ENCODE measurements at places on chromosomes 2 and 18.

DNA sequence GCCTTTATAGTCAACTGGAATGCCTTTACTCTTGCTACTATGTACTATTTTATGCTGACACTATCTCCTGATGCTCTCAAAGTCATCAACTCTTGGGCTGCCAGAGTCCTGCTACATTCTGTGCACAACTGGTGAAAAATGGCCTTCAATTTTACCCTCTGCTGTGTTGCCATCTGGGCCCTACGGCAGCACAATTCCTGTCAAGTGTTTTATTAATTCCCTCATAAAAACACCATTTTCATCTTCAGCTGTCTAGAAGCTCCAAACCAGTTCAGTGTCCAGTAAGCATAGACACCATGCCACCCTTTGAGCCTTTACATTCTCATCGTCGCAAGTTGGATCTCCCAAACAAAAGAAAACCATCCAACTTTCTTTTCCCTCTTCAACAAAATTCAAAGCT lies 26.5 kb downstream of the CALCRL start:
- no peak for DNase-seq

GRCh38 chr18:33839452-33840211 lies 261.6 kb downstream of the ASXL3 start:
- peak; percentile 34 for DNase-seq

DNA sequence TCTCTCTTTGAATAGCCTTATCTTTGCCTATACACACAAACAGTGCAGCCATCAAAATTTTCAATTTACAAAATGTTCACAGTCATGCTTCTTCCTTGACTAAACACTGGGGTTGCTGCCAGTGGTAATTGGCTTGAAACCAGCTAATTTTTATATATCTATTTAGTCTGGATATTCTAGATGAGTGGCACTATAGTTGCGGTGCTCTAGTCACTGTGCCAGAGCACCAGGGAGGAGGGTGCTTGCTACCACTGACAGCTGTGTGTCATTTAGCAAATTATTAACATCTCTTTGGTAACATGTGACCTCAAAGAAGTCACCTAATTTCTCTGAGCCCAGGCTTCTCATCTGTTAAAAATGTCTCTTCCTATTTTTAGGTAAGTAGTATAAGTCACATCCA lies 130.4 kb downstream of the MEIS1 start:
- DNase-seq: no peak

DNA sequence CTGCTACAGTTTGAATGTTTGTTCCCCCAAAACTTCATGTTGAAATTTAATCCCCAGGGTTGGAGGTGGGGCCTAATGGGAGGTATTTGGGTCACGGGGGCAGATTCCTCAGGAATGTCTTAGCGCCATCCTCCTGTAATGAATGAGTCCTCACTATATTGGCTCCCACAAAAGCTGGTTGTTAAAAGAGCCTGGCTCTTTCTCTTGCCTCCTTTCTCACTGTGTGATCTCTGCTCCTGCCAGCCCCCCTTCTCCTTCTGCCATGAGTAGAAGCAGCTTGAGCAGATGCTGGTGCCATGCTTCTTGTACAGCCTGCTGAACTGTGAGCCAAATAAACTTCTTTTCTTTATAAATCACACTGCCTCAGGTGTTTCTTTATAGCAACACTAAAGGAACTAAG lies 721.0 kb upstream of the PKDCC start:
- DNase-seq: no peak

DNA sequence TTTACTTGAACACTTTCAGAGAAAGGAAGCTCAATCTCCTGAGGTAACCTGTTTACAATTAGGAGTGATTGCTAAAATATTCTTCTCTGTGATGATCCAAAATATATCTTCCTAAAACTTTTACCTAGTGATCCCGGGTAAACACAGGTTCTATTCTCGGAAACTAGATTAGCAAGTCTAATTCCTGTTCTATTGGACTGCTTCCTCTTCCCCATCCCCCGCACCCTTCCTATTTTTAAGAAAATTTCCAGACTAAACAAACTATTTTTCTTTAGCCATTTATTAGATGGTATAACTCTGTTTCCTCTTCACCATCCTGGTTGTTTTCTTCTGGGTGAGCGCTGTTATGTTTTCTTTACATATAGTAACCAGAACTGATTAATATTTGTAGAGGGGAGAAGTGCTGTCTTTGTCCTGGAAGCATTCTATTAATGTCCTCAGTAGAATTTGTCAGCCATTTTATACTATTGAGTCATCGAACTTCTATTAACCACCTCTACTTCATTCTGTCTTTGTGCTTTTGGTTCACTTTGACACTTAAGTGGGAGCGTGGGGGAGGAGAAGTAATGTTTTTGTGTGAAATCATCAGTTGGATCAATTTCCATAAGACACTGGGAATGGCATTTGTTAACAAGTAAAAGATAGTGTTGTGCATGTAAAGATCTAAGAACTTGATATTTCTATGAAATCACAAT lies 31.8 kb downstream of the CREB1 start:
- no peak for DNase-seq

GRCh38 chr2:228728961-228729360 lies 542.1 kb downstream of the PID1 start:
- DNase-seq: no peak

- no peak for DNase-seq
These were observed 49.8 kb downstream of the RAMP1 start for GRCh38 chr2:237909075-237909695.

GRCh38 chr2:46979571-46979979 lies 64.0 kb upstream of the MCFD2 start:
- no peak for DNase-seq

GRCh38 chr2:138013639-138014038 lies 49.4 kb downstream of the HNMT start:
- peak; percentile 15 for DNase-seq

- no peak for DNase-seq
These were observed 18.2 kb downstream of the WDR35 start for GRCh38 chr2:19971691-19972090.

DNA sequence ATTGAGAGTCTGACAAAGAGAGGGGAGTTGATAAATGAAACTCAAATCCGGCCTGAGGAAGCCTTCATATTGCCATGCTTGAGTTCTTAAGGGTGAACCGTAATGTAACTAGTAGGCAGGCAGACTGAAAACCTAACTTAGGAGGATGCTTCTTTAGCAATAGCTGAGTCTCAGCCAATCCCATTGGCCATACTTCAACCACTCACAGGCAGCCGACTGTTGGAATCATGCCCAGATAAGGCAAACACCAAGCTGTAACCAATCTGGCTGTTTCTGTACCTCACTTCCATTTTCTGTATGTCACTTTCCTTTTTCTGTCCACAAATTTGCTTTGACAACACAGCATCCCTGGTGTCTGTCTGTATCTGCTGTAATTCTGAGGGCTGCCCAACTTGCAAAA lies 39.5 kb downstream of the TPRKB start:
- DNase-seq: no peak

DNA sequence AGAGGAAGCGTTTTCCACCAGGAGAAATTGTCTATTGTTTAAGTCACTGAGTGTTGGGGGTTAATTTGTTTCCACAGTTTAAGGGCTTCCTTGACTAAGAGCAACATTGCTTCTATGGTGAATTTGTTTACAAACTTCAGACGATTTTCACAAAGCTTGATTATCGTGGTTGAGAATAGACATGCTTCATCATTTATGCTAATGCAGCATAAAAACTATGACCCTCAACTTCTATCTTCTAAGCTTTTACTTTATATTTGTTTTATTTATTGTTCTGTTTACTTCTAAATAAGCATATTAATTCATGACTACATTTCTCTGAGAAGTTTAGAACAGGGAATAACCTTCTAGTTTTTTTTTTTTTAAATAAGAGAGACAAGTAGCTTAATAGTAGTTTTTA lies 483.5 kb downstream of the LRP1B start:
- DNase-seq: no peak

- DNase-seq: no peak
These were observed 119.8 kb downstream of the NDUFA10 start for GRCh38 chr2:239905306-239905705.

DNA sequence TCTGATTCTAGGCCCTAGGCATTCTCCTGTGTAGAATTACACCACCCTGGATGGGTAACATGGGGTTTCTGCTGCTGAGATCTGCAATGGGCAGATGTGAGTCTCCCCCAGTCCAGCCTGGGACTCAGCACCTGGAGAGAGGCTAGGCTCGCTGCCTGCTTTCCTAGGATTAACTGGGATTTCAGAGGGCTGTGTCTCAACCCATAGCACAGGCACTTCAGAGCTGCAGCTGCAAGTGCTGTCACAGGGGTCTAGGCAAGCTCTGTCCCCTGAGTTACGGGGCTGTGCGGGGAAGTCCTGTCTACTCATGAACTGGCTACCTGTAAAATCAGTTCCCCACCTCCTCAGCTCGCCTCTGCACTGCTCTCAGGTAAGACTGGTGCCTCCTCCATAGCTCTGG lies 51.5 kb downstream of the CABLES1 start:
- no peak for DNase-seq

DNA sequence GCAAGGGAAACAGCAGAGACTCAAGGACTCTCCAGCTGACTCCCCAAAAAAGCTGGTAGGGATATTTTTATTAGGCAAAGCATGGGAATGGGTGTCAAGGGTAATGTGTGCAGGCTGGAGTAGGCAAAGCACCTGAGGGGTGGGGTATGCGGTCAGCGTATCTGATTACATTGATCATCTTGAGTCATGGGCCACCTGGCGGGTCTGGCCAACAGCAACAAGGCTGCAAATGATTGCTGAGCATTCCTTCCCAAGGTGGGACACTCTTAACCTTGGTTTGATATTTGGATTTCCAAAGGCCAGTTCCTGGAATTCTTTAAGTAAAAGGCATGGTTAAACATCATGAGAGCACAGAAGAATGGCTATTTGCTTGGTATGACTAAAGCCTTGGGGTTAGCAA lies 32.6 kb upstream of the CCBE1 start:
- DNase-seq: no peak

GRCh38 chr2:139814458-139814857 lies 1034.3 kb upstream of the NXPH2 start:
- no peak for DNase-seq

GRCh38 chr2:67083951-67084350 lies 313.2 kb upstream of the ETAA1 start:
- DNase-seq: no peak

GRCh38 chr18:79555885-79556284 lies 123.7 kb upstream of the CTDP1 start:
- no peak for DNase-seq

- no peak for DNase-seq
These were observed 49.3 kb downstream of the MTERF4 start for GRCh38 chr2:241052677-241053360.

DNA sequence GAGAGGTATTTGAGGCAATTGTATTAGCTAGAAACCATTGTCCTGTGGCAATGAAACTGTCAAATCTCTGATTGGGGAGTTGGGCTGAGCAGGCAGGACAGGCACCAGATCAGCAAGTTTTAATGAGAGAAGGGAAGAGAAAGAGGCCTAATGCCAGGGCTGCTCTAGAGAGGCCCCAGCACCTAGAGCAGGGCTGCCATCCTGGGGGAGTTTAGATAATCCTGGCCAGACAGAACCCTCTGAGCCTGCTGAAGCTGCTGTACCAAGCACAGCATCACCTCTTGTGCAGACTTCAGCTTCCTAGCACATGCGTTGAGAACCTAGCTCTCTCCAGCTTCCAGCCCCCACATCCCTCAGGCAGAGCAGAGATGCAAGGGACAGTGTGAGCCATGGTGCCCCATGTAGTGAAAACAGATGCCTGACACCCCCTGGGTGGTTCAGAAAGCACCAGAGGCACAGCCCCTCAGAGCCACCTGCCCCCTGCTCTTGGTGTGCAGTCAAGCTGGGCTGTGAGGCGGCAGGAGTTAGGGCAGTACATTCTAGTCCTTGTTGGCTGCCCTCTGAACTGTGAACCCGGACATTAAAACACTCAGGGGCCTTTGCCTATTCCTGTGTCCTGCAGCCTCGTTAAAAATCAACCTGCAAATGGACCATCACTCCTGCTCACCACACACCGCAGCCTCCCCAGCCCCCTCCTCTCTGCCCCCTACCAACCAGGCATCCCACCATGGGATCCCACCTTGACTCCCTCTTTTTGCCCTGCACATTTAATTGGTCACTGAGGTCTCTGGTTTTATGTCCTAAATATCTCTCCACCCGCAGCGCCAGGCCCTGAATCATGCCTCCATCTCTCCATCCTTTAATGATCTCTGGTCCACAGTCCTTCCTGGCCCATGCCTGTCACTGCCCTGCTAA lies 52.7 kb downstream of the ADD2 start:
- DNase-seq: no peak

DNA sequence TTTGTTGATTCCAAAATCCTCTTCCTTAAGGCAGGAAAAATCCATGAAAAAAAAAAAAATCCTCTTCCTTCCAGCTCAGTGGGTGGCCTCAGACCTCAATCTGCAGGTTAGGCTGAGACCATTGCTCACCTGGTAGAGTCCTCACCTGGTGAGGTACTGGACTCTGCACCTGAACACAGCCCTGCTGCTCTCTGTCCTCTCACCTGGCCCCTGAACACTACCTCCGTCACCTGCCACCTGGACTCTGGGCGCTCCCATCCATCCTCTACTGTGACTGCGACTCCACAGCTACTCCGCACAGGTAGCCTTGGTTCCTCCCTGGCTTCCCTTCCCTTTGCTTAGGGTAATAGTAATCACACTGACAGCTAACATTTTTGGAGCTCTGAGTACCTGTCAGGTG lies 22.1 kb downstream of the TYMS start:
- DNase-seq: no peak

DNA sequence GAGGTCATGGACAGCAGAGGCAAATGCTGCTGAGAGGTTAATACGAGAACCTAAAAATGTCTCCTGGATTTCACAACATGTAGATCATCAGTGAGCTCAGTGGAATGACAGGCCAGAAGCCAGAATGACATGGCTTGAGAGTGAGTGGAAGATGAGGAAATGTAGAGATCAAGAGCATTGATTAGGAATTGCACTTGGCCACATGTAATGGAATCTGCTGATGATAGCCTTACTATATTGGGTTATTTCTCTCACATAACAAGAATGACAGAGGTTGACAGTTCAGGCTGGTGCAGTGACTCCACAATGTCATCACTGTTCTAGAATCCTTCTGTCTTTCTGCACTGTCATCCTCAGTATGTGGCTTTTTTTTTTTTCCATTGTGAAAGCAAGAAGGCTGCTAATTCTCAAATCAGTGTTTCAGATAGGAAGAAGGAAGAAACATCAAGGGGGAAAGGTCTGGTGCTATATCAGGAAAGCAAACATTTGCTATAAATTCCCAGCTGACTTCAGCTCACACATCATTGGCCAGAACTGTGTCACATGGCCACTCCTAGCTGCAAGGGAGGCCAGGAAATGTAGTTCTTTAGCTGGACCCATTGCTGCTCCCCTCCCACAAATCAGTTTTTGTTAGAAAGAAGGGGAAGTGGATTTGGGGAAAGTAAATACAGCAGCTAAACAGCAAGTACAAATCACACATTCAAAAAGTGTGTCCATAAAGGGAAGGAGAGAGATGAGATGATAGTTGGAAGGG lies 127.2 kb downstream of the FAM161A start:
- no peak for DNase-seq

DNA sequence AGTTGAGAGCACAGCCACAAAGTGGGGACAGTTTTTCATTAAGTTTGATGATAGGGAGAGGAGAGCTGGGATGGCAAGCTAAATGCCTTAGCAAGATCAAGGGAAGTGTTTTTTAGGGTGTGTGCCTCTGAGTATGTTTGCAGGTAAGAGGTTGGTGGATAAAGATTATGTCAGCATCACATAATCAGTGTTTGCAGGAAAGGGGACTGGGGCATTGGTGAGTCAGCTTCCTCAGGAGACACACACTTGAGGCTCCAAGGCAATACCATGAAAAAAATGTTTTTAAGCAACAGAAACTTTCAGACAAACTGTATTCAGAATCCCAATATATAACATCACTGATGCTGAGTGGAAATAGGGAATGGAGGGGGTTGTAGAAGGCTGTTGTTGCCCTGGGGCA lies 25.4 kb upstream of the DTNB start:
- DNase-seq: no peak
